ENCODE measurements at places on chromosomes 7 and 10.

- DNase-seq = no peak
These were observed 7.2 kb downstream of the ABLIM1 start for GRCh38 chr10:114650831-114651230.

GRCh38 chr7:74271742-74272141, 17.5 kb upstream of the CLIP2 start:
- no peak for DNase-seq

GRCh38 chr10:71865561-71866041, 14.6 kb upstream of the PSAP start:
- DNase-seq = no peak

GRCh38 chr10:3699916-3700315, 85.1 kb downstream of the KLF6 start:
- DNase-seq = no peak

All from activated CD8-positive, alpha-beta memory T cell treated with anti-CD3 and anti-CD28 coated beads for 24 hours (primary cell).